ENCODE measurements at places on chromosomes 5 and 9.

- no peak for DNase-seq
These were observed 19.7 kb downstream of the ACSL6 start for GRCh38 chr5:131991593-131992324.

DNA sequence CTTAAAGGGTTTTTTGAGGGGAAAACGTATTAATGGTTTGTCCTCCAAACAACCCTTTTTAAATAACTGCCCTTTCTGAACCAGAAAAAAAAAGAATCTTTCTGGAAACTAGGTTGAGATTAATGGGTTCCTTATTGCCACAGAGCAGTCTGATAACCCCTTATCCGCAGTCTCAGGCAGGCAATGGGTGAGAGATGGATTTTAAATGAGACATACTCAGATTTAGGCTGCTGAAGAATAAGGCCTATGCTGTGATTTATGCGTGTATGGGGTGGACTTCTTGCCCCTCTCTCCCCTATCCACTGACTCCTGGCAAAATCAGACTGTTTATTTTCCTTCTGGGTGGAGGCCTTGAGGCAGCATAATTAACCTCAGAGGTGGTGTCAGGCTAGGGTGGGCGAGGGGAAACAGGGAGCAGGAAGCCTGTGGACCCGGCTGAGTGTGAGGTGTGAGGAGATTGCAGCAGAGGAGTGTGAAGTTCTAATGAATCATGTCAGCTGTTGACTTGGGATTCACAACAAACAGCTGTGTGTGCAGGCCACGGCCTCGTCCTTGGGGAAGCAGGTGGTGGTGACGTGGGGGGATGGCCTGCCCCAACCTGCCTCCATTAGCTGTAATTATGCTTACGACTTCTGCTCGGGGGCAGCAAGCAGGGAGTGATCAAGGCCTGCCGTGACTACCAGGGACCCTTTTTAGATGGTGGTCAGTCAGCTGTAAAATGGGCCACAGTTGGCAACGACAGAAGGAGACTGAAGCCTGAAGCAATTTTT, 196.4 kb downstream of the SEMA6A start:
- DNase-seq: peak; percentile 90

- no peak for DNase-seq
These were observed 43.6 kb upstream of the RAD23B start for GRCh38 chr9:107239474-107239873.

DNA sequence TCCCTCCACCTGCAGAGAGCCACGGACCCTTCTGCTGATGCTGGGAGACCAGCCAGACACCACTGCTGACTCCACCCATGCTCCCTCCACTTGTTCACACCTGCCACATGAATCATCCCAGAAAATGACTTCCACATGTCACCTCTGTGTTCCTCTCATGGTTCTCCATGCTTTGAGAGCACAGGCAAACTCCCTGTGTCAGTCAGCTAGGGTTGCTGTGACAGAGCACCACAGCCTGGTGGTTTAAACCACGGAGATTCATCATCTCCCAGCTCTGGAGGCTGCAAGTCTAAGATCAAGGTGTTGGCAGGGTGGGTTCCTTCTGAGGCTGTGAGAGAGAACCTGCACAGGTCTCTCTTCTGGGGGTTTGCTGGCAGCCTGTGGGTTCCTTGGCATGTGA, 381.4 kb downstream of the GADD45G start:
- no peak for DNase-seq

DNA sequence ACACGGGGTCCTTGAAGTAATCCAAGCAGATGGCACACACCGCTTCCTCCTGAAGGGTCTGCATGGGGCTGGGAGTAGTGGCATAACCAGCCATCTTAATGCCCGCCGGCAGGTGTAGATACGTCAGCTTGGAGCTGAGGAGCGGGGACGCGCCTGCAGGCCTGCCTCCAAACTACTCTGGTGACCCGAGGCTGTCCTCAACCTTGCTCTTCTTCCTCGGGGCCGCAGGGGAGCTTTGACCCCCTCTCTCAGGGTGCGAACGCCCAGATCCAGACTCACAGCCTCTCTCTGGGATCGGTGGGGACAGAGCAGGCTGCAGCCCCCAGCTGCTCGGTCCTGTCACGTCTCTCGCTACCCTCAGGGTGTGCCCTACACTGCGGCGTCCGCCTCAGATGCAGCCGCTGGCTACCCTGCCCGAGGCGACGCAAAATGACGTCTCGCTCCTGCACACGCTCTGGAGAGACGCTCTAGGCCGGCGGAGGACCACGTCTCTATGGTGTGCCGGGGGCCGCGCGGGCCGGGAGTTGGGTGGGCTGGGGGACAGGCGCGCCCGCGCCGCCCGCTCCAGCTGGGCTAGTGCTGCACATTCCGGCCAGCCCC, at the start of gene TRIM52:
TRIM52 (minus strand) TSS at position 424 of the 600 bp plus-strand sequence; CDS start at position 94, 330 bp downstream.
- no peak for DNase-seq

- DNase-seq: no peak
These were observed 37.5 kb downstream of the SPRY4 start for GRCh38 chr5:142287096-142287972.

- no peak for DNase-seq
These were observed 1.7 kb downstream of the CPLANE1 start for GRCh38 chr5:37247496-37247895.

- no peak for DNase-seq
These were observed 71.0 kb upstream of the PLPP6 start for GRCh38 chr9:4591123-4591500.

DNA sequence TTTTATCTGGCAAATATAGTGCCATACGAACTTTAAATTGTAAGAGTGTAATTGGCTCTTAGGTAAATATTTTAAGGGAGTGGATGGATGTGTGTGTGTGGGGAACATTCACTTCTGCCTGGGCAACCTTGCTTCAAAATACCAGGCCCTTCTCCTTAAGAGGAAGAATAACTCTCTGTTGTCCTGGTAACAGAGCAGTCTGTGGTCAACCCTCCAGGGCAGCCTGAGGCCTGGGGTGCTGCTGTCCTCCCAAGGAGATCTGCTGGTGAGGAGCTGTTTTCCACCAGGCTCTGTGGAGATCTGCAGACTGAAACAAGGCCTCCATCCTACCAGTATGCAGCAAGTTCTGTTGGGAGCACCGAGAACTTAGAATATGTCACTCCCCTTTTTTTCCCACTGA, 325.2 kb downstream of the PSAT1 start:
- no peak for DNase-seq

DNA sequence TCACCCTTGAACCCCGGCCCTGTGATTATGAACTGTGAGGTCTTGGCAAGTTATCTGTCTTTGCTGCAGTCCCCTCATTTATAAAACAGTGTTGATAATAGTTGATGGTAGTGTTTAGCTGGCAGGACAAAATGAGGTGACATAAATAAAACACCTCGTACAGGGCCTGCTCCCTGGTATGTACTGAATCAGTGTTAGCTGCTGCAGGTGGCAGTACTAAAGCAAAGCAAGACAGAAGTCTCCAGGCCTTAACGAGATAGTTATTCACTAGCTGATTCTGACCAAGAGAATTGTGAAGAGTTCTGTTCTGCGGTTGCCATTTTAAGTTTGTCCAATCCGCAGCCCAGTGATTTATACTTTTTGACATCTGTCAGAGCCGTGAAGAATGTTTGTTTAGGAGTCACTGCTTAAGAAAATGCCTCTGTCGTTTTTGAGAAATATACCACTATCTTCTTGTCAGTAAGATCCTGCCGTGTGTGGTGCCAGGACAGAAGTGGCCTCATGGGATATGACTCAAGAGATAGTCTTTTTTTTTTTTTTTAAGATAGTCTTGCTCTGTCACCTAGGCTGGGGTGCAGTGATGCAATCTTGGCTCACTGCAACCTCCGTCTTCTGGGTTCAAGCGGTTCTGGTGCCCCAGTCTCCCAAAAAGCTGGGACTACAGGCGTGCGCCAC, 75.9 kb downstream of the KDM4C start:
- DNase-seq: no peak

GRCh38 chr5:139383275-139383992, at the start of gene SLC23A1:
Gene SLC23A1, minus strand, starts transcription at chr5:139383297. Its CDS starts 44 bp downstream, at chr5:139383253.
- no peak for DNase-seq

GRCh38 chr9:122144836-122145591, 14.6 kb downstream of the NDUFA8 start:
- no peak for DNase-seq

- DNase-seq: no peak
These were observed 190.3 kb downstream of the MELK start for GRCh38 chr9:36762958-36763357.

DNA sequence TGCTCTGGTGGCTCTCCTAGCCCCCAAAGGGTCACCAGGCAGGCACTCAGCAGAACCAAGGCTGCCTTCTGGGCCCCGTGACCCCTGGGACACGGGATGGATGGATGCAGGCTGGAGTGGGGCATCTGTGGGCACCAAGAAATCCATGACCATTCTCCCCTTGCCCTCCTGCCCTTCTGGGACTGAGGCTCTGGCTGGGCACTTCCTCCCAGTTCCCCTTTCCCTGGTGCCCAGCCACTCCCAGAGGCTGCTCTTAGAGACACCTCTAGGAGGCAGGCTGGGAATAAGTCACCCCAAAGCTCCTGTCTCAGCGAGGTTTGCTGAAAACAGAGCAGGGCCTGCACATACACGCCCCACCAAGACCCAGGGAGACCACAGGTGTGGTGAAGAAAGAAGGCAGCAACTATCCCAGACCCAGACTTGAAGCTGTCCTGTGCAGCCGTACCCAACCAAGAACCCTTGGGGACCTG, 943 bp downstream of the STING1 start:
- DNase-seq: no peak

DNA sequence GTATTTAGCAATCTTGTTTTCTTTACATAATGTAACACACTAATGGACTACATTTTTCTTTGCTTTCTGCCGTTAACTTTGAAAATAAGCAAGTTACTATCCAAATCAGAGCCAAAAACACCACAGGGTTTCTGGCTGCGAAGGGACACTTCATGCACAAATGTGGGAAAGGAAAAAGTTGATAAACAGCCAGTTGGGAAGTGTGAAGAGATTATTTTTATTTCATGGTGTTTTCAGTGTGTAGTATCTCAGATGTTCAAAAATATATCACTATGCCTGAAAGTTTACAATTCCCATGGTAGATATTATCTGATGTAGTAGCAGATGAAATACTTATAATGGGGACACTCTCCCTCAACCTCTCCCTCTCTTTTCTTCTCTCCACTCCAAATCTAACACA, 135.3 kb downstream of the CETN3 start:
- no peak for DNase-seq

DNA sequence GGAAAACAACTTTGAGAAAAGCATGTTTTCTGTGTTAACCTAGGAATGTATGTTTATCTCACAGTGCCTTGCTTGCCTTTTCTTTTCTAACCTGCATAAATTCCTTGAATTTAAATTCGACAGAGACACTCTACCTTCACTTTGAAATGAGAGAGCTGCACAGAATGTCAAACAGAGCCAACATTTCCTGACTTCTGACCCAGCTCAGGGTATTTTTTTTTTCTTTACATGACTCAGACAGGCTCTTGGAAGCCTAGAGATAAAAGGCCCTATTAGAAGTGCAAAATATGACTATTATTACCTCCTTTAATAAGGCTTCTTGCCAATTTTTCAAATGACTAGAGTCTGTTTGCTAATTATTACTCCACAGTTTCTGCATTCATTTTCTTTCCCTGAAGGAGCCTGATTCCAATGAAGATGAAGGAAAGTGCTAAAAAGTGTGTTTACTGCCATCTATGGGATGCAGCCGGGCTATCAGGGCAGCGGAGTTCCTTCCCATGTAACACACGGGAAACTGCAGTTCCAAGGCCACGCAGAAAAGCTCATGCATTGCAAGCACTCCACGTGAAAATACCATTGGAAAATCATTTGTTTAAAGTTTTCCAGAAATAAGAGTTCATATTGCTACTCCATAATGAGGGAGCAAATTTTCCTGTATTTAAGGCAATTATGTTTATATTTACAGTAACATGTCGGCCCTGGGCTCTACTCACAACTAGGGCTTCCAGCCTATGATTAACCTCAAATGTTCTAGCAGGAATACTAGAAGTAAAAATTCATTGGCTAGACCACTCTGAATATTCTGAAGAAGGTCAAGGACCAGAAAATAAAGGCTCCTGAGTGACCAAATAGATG, 485.6 kb downstream of the ZSWIM6 start:
- DNase-seq: peak; percentile 7

- DNase-seq: no peak
These were observed 37.7 kb upstream of the PLEKHG4B start for GRCh38 chr5:54175-54730.
